Activated T-cell treated with anti-CD3 and anti-CD28 coated beads for 1 hour (primary cell): ENCODE measurements at places on chromosomes 11 and 22.

DNA sequence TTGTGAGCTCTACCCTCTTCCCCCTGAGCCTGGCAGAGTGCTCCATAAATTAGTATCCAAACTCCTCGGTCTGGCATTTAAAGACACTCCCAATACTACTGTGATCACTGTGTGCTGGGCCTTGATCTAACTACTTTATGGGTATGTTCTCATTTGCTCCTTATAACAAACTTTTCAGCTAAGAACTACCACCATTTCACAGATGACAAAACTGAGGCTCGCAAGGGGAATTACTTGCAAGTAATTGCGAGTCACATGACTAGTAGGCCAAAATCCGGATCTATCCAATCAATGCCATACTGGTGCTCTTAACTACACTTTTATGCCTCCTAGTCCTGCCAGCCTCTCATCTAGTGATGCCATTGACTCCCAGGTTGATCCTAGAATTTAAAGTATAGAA is 3.6 kb downstream of the THOC5 start:
- DNase-seq = no peak

GRCh38 chr11:91810871-91811270 is 413.7 kb upstream of the FAT3 start:
- DNase-seq = no peak

GRCh38 chr11:130157840-130158239 is 1.7 kb upstream of the ST14 start:
- no peak for DNase-seq

- DNase-seq = no peak
Observed at GRCh38 chr11:86099874-86100273, 31.0 kb upstream of the PICALM start.

GRCh38 chr11:126416542-126417090 is 61.1 kb downstream of the ST3GAL4 start:
- DNase-seq = peak; percentile 53

- DNase-seq = no peak
Observed at GRCh38 chr22:45343143-45343542, 33.4 kb downstream of the FAM118A start.

GRCh38 chr11:121645596-121645995 is 192.8 kb upstream of the SORL1-AS1 start:
- DNase-seq = no peak

DNA sequence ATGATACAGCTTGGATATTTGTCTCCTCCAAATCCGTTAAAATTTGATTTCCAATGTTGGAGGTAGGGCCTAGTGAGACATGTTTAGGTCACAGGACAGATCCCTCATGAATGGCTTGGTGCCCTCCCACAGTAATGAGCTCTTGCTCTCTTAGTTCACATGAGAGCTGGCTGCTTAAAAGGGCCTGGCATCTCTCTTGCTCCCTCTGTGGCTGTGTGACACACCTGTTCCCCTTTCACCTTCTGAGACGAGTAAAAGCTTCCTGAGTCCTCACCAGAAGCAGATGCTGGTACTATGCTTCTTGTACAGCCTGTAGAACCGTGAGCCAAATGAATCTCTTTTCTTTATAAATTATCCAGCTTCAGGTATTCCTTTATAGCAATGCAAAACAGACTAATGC is 3.5 kb downstream of the VPS37C start:
- no peak for DNase-seq
